ENCODE measurements at places on chromosomes 11 and 22. TPM values are rescaled to one million over a fixed set of nuclear protein-coding genes. Genes with fewer than 3 reads are reported as not detected.

DNA sequence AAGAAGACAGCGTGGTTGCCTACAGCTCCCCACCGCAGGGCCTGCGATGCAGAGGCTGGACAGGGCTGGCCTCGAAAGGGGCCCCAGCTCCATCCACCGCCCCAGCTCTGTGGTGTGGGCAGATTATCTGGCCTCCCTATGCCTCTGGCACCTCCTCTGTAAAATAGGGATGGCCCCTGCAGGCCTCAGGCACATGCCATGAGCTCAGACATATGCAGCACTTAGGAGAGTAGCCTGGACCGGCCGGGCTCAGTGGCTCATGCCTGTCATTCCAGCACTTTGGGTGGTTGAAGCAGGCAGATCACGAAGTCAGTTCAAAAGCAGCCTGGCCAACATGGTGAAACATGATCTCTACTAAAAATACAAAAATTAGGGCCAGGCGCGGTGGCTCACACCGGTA lies 7.4 kb downstream of the APOBEC3D start:
- DNase-seq = no peak

- no peak for DNase-seq
Observed at GRCh38 chr11:76880314-76880713, 19.6 kb downstream of the ACER3 start.

GRCh38 chr11:28702450-28702790 lies 594.2 kb downstream of the METTL15 start:
- DNase-seq = no peak

The LGR4 gene
- total RNA-seq = 16.8 TPM

Measured in sciatic nerve (tissue), 2 donors.